Hematopoietic multipotent progenitor cell treated with erythropoietin and hydrocortisone succinate and interleukin-3 and kit ligand, for 8 days (in vitro differentiated cells): ENCODE measurements at places on chromosomes 16 and 17.

DNA sequence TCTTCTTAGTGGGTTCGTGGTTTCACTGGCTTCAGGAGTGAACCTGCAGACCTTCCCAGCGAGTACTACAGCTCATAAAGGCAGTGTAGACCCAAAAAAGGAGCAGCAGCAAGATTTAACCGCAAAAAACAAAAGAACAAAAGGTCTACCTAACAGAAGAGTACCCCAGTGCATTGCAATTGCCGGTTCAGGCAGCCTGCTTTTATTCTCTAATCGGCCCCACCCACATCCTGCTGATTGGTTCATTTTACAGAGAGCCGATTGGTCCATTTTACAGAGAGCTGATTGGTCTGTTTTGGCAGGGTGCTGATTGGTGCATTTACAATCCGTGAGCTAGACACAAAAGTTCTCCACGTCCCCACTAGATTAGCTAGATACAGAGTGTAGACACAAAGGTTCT lies 2.0 kb upstream of the ARRB2 start:
- peak; percentile 79 for DNase-seq

GRCh38 chr17:8005967-8006730 lies 3.7 kb downstream of the GUCY2D start:
- peak; percentile 16 for DNase-seq

GRCh38 chr17:45976755-45977505 lies 22.1 kb upstream of the STH start:
- peak; percentile 71 for DNase-seq

GRCh38 chr16:84817206-84817605 lies 2.6 kb upstream of the CRISPLD2 start:
- no peak for DNase-seq

DNA sequence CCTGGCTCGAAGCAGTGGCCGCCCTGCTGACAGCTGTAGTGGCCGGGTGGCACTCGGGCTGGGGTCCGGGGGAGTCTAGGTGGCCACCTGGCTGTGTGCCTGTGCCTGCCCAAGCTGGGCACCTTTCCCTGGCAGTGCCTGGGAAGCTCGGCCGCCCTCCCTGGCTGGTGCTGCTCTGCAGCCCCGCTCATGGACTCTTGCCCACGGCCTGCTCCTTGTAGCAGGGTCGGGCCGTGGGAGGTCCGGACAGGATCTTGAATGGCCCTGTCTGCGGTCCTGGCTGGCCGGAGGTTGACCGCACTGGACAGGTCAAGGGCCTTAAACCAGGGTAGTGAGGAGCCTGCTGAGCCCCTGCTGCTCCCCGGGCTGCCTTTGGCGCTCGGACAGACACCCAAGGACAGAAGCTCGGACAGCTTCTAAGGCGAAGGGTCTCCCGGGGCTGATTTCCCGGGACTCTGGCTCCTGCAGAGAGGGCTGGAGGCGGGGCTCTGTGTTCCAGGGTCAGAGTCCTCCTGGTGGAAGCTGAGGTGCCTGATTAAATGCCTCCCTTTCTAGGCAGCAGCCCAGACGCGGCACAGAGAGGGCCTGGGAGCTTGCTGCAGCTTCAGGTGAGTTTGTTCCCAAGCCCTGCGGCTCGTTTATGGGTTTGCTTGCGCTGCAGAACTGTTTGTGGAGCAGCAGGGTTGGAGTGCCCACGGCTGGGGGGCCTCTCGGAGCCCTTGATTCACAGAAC lies 6.0 kb downstream of the CAPN15 start:
- DNase-seq, result no peak

DNA sequence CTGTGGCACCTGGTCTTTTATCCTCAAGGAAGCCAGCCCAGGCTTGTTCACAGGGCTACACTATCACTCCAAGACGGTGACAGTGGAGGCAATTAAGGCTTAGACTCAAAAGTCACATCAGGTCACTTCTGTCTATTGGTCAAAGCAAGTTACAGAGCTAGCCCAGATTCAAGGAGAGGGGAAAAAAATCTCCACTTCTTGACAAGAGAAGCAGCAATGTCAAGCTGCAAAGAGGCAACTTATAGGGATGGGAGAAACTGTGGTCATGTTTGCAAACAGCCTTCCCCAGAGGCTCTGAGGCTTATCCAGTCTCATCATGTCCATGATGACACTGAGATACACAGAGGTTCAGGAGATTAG lies 31.6 kb downstream of the SERPINF1 start:
- DNase-seq, result peak; percentile 33

GRCh38 chr17:29617481-29618271 lies 5.0 kb downstream of the CORO6 start:
- DNase-seq, result peak; percentile 80

GRCh38 chr17:65677932-65678331 lies 116.5 kb upstream of the AXIN2 start:
- DNase-seq, result no peak

DNA sequence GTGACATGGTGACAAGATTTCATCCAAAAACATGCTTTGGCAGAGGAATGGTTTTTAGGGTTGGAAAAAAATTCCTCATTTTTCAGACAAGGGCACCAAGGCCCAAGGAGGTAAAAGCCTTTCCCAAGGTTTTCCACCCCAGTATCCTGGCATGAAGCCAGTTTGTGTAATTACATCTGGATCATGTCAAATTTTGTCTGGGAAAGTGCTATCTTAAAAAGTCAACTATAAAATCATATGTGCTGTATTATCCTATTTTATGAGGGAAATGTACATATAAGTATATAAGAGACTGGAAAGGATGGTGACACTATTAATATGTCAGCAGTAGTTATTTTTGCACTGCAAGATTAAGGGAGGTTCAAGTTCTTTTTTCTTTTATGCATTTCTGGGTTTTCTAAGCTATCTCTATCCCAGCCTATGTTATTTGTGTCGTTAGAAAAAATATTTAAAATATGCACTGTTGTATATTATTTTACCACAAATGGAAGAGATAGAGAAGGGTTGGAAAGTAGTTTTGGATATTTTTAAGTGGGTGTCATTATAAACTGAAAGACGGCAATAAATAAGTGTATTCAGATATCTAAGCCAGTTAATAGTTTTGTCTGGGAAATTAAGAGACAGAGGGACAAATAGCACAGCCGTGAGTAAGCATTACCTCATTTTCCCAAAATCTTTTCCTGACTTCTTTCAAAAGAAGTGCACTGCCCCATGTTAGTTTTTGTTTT lies 13.5 kb upstream of the FBXO47 start:
- no peak for DNase-seq
